Uterus (tissue), 4 donors: ENCODE measurements at places on chromosomes 2 and 18. TPM values are rescaled to one million over a fixed set of nuclear protein-coding genes. Genes with fewer than 3 reads are reported as not detected.

GRCh38 chr18:10170375-10170774, 256.6 kb downstream of the VAPA start:
- no peak overlapping the region for H3K27ac ChIP-seq
- H3K27me3 ChIP-seq, result no peaks in the 10 kb centered on the region
- no peaks in the 10 kb centered on the region for H3K4me1 ChIP-seq
- DNase-seq, result no peak

The PSMA8 gene
- total RNA-seq, result not detected

- no peak for DNase-seq
- H3K27me3 ChIP-seq, result no peaks in the 10 kb centered on the region
- H3K4me1 ChIP-seq, result no peaks in the 10 kb centered on the region
- H3K4me3 ChIP-seq, result no peak overlapping the region
- no peaks in the 10 kb centered on the region for H3K36me3 ChIP-seq
These were observed 824 bp upstream of the VPS54 start for GRCh38 chr2:64019975-64020528.

- H3K27me3 ChIP-seq, result no peaks in the 10 kb centered on the region
- DNase-seq, result no peak
- no peaks in the 10 kb centered on the region for H3K4me1 ChIP-seq
- no peak overlapping the region for H3K4me3 ChIP-seq
These were observed 448.1 kb downstream of the TSN start for GRCh38 chr2:122203523-122203922.

DNA sequence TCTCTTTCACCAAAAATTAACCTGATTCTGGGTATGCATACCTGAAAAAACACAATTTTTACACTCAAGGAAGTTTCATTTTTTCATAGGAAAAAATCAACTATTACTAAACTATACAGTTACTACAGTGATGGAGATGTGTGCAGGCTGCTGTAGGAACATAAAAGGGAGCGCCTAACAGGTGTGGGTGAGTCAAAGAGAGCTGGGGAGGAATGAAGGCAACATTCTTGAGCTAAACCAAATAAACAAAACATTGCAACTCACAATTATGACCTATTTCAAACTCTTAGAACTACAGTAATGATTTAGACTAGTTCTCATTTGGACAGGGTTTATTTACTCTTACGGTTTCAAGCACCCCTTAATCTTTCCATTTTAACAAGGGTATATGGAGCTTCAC, 13.4 kb upstream of the CLASP1 start:
- no peak overlapping the region for H3K4me3 ChIP-seq
- no peaks in the 10 kb centered on the region for H3K4me1 ChIP-seq
- no peaks in the 10 kb centered on the region for H3K27me3 ChIP-seq
- no peak overlapping the region for H3K27ac ChIP-seq
- no peak for DNase-seq
- no peaks in the 10 kb centered on the region for H3K36me3 ChIP-seq

The FAP gene
- total RNA-seq, result 10.5 TPM

GRCh38 chr2:9312591-9312990, 106.0 kb downstream of the ASAP2 start:
- no peaks in the 10 kb centered on the region for H3K36me3 ChIP-seq
- peak overlapping the region; percentile 78 for H3K27ac ChIP-seq
- no peak for DNase-seq

The SPRED2 gene
- 54.5 TPM for total RNA-seq

The FN1 gene
- total RNA-seq, result 1,074 TPM

The CAVIN2 gene
- 128 TPM for total RNA-seq

- no peak overlapping the region for H3K27ac ChIP-seq
- no peak overlapping the region for H3K4me3 ChIP-seq
- H3K27me3 ChIP-seq, result no peaks in the 10 kb centered on the region
These were observed 22.3 kb downstream of the DOK1 start for GRCh38 chr2:74576863-74577229.

The COL4A4 gene
- total RNA-seq, result 4.1 TPM

The GPR75 gene
- 2.1 TPM for total RNA-seq

The PAIP2B gene
- 3.6 TPM for total RNA-seq

DNA sequence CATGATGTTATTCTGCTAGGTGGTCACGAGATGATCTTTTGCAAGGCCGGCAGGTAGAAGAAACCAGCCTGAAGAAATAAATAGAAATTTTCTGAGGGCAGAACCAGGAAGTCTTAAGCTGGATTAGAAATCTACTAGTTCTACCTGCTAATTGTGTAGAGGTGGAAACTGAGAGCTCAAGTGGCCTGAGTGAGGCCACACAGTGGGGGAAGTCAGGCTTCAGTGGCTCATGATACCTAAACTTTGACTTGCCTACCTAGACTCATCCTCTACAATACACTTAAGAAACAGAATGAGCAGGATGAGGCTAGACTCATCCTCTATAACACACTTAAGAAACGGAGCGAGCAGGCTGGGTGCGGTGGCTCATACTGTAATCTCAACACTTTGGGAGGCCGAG, 134.9 kb upstream of the NDUFV2 start:
- H3K4me1 ChIP-seq, result no peaks in the 10 kb centered on the region
- H3K27ac ChIP-seq, result no peak overlapping the region
- H3K27me3 ChIP-seq, result no peaks in the 10 kb centered on the region

DNA sequence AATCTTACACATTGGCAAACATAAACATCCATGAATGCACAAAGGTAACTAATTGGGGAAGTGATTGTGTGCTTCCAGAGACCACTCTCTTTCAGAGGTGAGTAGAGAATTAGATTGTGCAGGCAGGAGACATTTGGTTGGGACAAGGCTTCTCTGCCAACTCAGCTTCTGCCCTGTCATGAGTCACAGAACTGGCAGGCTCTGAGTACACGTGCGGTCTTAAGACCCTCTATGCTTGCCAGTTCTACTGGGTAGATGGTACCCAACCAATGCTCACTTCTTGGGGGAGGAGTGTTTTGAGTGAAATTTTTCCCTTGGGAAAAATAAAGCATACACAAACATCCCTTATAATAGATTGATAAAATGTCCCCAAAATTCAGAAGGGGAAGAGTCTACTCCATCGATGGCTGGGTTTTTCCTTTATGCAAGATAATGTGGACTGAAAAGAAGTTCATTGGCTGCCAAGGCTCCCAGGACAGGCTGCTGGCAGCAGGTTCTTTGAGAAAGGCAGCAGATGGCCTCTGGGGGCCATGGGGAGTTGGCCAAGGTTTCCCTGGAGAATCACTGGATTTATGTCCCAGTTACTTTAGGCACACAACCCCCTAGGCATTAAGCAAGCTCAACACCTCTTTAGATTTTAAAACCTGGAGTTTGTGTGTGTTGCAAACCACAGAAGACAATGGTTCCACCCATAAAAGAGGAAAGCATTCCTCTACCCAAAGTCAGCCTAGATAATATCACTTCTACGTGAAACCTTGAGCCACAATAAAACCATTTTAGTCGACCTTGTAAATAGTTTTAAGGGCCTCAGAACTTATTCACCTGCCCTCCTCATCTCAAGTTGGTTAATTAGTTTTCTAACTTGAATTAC, 417.0 kb downstream of the TXNL1 start:
- H3K27ac ChIP-seq, result no peak overlapping the region
- H3K27me3 ChIP-seq, result no peaks in the 10 kb centered on the region
- no peaks in the 10 kb centered on the region for H3K36me3 ChIP-seq
- no peaks in the 10 kb centered on the region for H3K4me1 ChIP-seq
- H3K4me3 ChIP-seq, result no peak overlapping the region

The CMPK2 gene
- 2.9 TPM for total RNA-seq

The DGKD gene
- total RNA-seq, result 5.0 TPM

- DNase-seq, result no peak
- H3K27me3 ChIP-seq, result no peaks in the 10 kb centered on the region
- no peak overlapping the region for H3K4me3 ChIP-seq
- no peak overlapping the region for H3K27ac ChIP-seq
- no peaks in the 10 kb centered on the region for H3K36me3 ChIP-seq
These were observed 27.5 kb downstream of the CFAP36 start for GRCh38 chr2:55547001-55547400.

GRCh38 chr2:206277503-206277902, 3.0 kb downstream of the ZDBF2 start:
- no peak overlapping the region for H3K4me3 ChIP-seq
- H3K27ac ChIP-seq, result no peak overlapping the region
- DNase-seq, result no peak
- H3K4me1 ChIP-seq, result no peaks in the 10 kb centered on the region
- no peaks in the 10 kb centered on the region for H3K36me3 ChIP-seq

The GRB14 gene
- 4.4 TPM for total RNA-seq

- no peak overlapping the region for H3K4me3 ChIP-seq
- H3K27me3 ChIP-seq, result no peaks in the 10 kb centered on the region
These were observed 128.6 kb downstream of the TSN start for GRCh38 chr2:121884078-121884477.

The MRPS9 gene
- total RNA-seq, result 12.3 TPM

- H3K4me3 ChIP-seq, result no peak overlapping the region
- no peak for DNase-seq
- H3K27me3 ChIP-seq, result no peaks in the 10 kb centered on the region
- no peaks in the 10 kb centered on the region for H3K4me1 ChIP-seq
- H3K27ac ChIP-seq, result no peak overlapping the region
These were observed 143.7 kb upstream of the TTC39C start for GRCh38 chr18:23870676-23871380.

The UGT1A1 gene
- not detected for total RNA-seq

DNA sequence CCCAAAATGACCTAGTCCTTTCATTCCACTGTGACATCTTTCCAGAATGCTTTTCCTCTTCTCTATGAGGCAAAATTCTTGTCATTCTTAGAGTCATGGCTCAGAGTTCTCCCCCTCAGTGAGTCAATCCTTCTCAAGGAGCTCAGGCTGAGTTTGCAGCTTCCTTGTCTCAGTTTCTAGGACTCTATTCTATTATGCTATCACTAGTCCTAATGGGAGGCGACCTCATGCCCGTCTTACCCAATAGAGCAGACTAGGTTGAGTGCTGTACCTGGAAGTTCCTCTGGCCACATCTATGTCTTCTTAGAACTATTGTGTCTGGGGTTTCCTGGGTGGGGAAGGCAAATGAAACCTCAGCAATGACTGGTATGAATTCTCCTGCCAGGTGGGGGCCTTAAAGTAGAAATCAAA, 51.5 kb downstream of the HAUS1 start:
- no peaks in the 10 kb centered on the region for H3K27me3 ChIP-seq
- no peak for DNase-seq
- H3K36me3 ChIP-seq, result no peaks in the 10 kb centered on the region
- no peaks in the 10 kb centered on the region for H3K4me1 ChIP-seq

The SPC25 gene
- total RNA-seq, result 9.5 TPM

The GYPC gene
- total RNA-seq, result 75.0 TPM

The TTN gene
- total RNA-seq, result 1.8 TPM

GRCh38 chr18:2618009-2618408, 37.5 kb upstream of the SMCHD1 start:
- no peaks in the 10 kb centered on the region for H3K4me1 ChIP-seq
- no peak for DNase-seq
- no peaks in the 10 kb centered on the region for H3K27me3 ChIP-seq
- no peak overlapping the region for H3K27ac ChIP-seq
- H3K36me3 ChIP-seq, result no peaks in the 10 kb centered on the region

DNA sequence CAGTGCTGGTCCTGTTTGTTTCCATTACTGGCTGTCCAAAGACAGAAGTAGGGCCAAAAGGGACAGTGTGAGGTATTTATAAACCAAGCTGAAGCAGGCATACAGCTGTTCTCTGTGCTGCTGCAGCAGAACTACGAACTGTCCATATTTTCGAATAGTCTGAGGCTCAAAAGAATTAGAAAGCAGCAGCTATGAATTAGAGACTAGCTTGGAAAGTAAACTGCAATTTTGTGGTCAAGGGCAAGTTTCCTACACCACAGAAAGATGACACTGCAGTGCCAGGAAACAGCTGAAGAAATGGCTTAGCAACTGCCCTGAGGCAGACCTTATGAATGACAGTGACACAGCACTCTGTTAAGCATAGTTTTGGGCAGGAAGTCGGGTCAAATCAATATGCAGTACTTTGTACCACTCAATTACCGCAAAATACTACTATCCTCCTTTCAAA, 125.3 kb downstream of the TMEM131 start:
- no peak overlapping the region for H3K27ac ChIP-seq
- no peaks in the 10 kb centered on the region for H3K36me3 ChIP-seq
- no peak overlapping the region for H3K4me3 ChIP-seq
- no peaks in the 10 kb centered on the region for H3K27me3 ChIP-seq
- no peaks in the 10 kb centered on the region for H3K4me1 ChIP-seq

The DTNA gene
- total RNA-seq, result 52.4 TPM

GRCh38 chr2:46441838-46442712, 37.3 kb upstream of the TMEM247 start:
- H3K27ac ChIP-seq, result no peak overlapping the region
- no peak overlapping the region for H3K4me3 ChIP-seq
- no peaks in the 10 kb centered on the region for H3K4me1 ChIP-seq
- no peak for DNase-seq

- no peak overlapping the region for H3K27ac ChIP-seq
- H3K4me3 ChIP-seq, result no peak overlapping the region
- no peaks in the 10 kb centered on the region for H3K36me3 ChIP-seq
- peaks cover 9% of the 10 kb centered on the region for H3K4me1 ChIP-seq
These were observed 904.7 kb upstream of the ACVR2A start for GRCh38 chr2:146939991-146940685.

DNA sequence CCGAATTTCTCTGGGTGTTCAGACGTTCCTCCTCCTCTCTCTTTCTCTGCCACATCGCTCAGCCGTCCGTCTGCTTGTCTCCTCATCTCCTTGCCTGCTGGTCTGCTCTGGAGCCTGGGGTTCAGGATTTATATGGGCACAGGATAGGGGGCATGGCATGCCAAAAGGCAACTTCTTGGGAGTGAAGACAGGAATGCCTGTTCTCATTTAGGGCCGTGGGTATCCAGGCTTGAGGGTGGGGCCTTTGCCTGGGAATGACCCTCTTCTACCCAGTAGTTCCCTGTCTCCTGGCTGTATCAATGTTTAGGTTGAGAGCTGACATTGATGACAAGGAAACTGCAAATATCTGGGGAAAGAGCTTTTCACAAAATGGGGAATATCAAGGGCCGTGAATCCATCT, 98.0 kb downstream of the HRH4 start:
- no peaks in the 10 kb centered on the region for H3K4me1 ChIP-seq
- H3K4me3 ChIP-seq, result no peak overlapping the region
- no peak for DNase-seq
